B cell (primary cell): ENCODE measurements at places on chromosomes 11 and 22. TPM values are rescaled to one million over a fixed set of nuclear protein-coding genes. Genes with fewer than 3 reads are reported as not detected.

DNA sequence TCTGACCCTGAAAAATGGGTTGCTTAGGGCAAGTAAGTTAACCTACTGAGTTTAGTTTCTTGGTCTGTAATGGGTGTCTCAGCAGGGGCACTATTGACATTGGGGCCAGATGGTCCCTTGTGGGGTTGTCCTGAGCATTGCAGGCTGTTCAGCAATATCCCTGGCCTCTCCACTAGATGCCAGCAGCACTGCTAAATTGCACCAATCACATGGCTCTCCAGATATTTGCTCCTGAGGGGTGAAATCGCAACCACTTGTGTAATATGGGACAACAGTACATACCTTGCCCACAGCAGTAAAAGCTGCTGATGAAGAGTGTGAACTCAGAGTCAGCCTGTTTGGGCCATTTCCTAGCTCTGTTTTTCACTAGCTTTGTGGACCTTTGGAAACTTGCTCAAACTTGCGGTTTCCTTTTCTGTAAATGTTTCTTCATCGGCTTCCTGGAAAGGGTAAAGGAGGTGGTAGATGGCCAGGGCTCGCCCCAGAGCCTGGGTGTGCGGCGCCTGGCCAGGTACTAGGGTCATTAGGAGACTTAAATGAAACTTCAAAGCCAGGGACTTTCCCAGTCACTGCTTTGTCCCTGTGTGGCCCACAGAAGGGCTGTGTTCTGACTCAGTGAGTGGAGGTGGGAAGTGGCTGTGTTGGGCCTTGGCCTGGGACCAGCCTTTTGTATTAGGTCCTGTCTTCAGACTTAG, 13.0 kb downstream of the NCF4 start:
- peaks cover 6% of the 10 kb centered on the region for H3K4me1 ChIP-seq
- H3K36me3 ChIP-seq = peaks cover 87% of the 10 kb centered on the region
- no peak overlapping the region for H3K27ac ChIP-seq
- DNase-seq = no peak
- no peaks in the 10 kb centered on the region for H3K27me3 ChIP-seq
- H3K4me3 ChIP-seq = no peak overlapping the region

The DBX1 gene
- polyA plus RNA-seq = not detected in 2 replicates

The HOATZ gene
- not detected in 2 replicates for polyA plus RNA-seq

GRCh38 chr11:31798057-31798553, 13.0 kb downstream of the PAX6 start:
- H3K4me1 ChIP-seq = peaks cover 9% of the 10 kb centered on the region
- no peak for DNase-seq
- H3K27ac ChIP-seq = no peak overlapping the region
- H3K27me3 ChIP-seq = peaks cover 67% of the 10 kb centered on the region
- H3K36me3 ChIP-seq = no peaks in the 10 kb centered on the region

- no peak overlapping the region for H3K27ac ChIP-seq
- H3K4me3 ChIP-seq = no peak overlapping the region
- no peak for DNase-seq
- no peaks in the 10 kb centered on the region for H3K4me1 ChIP-seq
Measured at GRCh38 chr22:30978304-30978962, 9.4 kb downstream of the TUG1 start.

- no peak for DNase-seq
- H3K4me3 ChIP-seq = no peak overlapping the region
- no peaks in the 10 kb centered on the region for H3K36me3 ChIP-seq
- no peaks in the 10 kb centered on the region for H3K4me1 ChIP-seq
- H3K27ac ChIP-seq = no peak overlapping the region
Measured at GRCh38 chr11:11807811-11808782, 33.7 kb upstream of the USP47 start.

GRCh38 chr11:86524620-86525352, 147.6 kb downstream of the ME3 start:
- DNase-seq = no peak
- no peaks in the 10 kb centered on the region for H3K4me1 ChIP-seq
- no peak overlapping the region for H3K4me3 ChIP-seq

The RBM4B gene
- 33.2 and 36.8 TPM in 2 replicates for polyA plus RNA-seq

DNA sequence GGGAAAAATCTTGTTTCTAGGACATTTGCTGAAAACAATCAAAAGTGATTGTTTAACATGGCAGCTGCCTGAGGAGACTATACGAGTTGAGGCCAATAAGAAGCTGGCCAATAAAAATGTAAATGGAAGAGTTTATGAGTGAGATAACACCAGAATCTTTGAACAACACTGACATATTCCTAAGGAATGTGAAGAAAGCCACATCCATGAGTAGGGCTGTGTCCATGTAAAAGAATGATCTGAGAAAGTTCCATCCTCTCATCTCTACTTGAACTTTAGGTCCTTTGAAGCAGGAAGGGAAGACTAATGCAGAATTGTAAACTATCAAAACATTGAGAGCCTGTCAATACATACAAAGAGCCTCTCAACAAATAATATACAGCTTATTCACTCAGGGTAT, 6.9 kb upstream of the CHORDC1 start:
- no peak overlapping the region for H3K4me3 ChIP-seq
- no peaks in the 10 kb centered on the region for H3K36me3 ChIP-seq
- no peak for DNase-seq
- H3K27ac ChIP-seq = no peak overlapping the region
- no peaks in the 10 kb centered on the region for H3K4me1 ChIP-seq

- DNase-seq = no peak
- no peaks in the 10 kb centered on the region for H3K36me3 ChIP-seq
- no peak overlapping the region for H3K27ac ChIP-seq
Measured at GRCh38 chr11:75233754-75234172, 6.8 kb upstream of the TPBGL start.

DNA sequence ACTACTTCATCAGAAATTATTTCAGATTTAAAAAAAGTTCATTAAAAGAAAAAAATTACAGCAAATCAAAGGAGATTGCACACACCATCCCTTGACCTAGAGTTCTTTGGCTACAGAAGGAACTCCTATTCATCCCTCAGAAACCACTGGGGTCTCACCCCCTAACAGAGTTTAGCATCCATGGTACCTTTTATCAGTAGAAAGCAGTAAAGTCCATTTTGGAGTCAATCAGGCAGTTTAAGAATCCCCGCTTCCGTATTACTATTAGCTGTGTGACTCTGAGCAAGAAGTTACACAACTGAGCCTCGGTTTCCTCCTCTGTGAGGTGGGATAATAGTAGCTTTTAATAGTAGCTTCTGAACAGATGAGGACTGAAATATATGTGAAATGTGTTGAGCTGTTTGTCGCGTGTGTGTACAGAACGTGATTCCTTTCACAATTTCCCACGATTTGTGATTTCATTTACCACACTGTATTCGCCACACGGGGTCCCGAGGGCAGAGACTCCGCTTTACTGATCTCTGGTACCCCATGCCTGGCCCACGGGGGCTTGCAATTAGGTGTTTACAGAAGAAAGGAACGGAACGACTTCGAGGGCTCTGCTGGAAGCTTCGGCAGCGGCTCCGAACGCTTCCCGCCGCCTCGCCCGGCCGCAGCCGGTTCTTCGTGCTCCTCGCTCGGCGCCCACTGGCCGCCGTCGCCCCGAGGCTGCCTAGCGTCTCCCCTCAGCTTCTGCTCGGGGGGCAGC, 72.5 kb upstream of the ZBED5 start:
- no peaks in the 10 kb centered on the region for H3K27me3 ChIP-seq
- H3K36me3 ChIP-seq = no peaks in the 10 kb centered on the region
- H3K4me3 ChIP-seq = peak overlapping the region; percentile 66
- peaks cover 22% of the 10 kb centered on the region for H3K4me1 ChIP-seq

GRCh38 chr11:6012035-6012668, 5.4 kb upstream of the OR56A4 start:
- no peaks in the 10 kb centered on the region for H3K4me1 ChIP-seq
- H3K36me3 ChIP-seq = no peaks in the 10 kb centered on the region
- no peak overlapping the region for H3K27ac ChIP-seq

DNA sequence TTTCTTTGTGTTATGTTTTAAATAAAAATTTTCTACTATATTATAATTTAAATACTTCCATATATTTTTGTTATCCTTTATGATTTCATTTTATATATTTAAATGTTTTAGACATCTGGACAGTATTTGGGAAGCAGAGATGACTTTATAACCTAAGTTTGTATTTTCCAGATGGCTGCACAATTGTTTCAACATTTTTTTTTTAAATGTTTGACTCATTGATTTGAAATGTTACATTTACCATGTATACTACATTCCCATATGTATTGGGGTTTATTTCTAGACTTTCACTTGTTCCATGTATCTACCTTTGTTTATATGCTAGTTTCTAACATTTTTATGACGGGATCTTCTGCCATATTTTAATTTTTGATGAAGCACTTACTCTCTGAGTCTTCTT, 766.5 kb downstream of the METTL15 start:
- DNase-seq = no peak
- H3K27me3 ChIP-seq = no peaks in the 10 kb centered on the region
- no peak overlapping the region for H3K4me3 ChIP-seq
- no peaks in the 10 kb centered on the region for H3K36me3 ChIP-seq
- no peak overlapping the region for H3K27ac ChIP-seq

- peaks cover 20% of the 10 kb centered on the region for H3K4me1 ChIP-seq
- H3K27me3 ChIP-seq = no peaks in the 10 kb centered on the region
- H3K36me3 ChIP-seq = no peaks in the 10 kb centered on the region
- peak; percentile 55 for DNase-seq
Measured at GRCh38 chr11:72762641-72763304, 10.6 kb upstream of the ARAP1 start.

The LMO2 gene
- polyA plus RNA-seq = 10.7 and 11.6 TPM in 2 replicates

- H3K4me3 ChIP-seq = no peak overlapping the region
- no peak overlapping the region for H3K27ac ChIP-seq
Measured at GRCh38 chr11:123622576-123622975, 31.8 kb downstream of the SCN3B start.

The OR52E1 gene
- not detected in 2 replicates for polyA plus RNA-seq

The SCGB1D2 gene
- polyA plus RNA-seq = not detected in 2 replicates

The THY1 gene
- not detected in 2 replicates for polyA plus RNA-seq

GRCh38 chr11:43516316-43516850, 157.7 kb downstream of the TTC17 start:
- no peaks in the 10 kb centered on the region for H3K36me3 ChIP-seq
- H3K4me1 ChIP-seq = no peaks in the 10 kb centered on the region
- no peak for DNase-seq
- no peak overlapping the region for H3K4me3 ChIP-seq
- H3K27ac ChIP-seq = no peak overlapping the region
